ENCODE measurements at places on chromosomes 7 and 10.

DNA sequence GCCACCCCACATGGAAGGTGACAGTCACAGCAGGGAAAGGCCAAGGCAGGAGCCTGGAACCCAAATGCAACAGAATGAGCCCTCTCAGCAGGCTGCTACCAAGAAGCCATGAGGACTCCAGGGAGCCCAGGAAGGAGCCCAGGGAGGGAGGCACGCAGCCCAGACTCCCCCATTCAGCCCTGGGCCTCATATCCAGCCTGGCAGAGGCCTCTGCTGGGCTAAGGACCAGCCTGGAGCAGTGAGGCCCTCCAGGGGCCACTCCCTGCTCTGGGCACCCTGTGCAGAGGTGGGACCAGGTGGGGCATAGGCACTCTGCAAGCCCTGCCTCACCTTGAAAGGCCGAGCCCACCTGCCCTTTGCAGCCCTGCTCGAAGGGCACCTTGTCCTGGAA, 25.8 kb upstream of the ZNF488 start:
- DNase-seq = no peak

DNA sequence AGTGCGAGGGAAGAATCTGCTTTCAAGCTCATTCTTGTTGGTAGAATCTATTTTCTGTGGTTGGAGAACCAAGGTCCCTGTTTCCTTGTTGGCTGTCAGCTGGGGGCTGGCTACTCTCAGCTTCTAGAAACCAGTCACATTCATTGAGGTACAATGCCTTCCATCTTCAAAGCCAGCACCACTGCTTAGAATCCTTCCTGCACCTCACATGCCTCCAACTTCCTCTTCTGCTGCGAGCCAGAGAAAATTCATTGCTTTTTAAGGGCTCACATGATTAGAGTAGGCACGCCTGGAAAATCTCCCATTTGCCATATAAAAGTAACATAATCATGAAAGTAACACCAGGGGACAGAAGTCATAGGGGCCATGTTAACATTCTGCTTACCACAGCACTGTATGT, 28.7 kb downstream of the TES start:
- DNase-seq = no peak

- DNase-seq = no peak
Observed at GRCh38 chr10:74852381-74852780, 26.0 kb downstream of the KAT6B start.

GRCh38 chr7:10798044-10798443, 175.6 kb upstream of the PHF14 start:
- no peak for DNase-seq

GRCh38 chr10:43260117-43260761, 6.6 kb downstream of the RASGEF1A start:
- no peak for DNase-seq

GRCh38 chr10:123563994-123564393, 102.2 kb upstream of the GPR26 start:
- DNase-seq = no peak

DNA sequence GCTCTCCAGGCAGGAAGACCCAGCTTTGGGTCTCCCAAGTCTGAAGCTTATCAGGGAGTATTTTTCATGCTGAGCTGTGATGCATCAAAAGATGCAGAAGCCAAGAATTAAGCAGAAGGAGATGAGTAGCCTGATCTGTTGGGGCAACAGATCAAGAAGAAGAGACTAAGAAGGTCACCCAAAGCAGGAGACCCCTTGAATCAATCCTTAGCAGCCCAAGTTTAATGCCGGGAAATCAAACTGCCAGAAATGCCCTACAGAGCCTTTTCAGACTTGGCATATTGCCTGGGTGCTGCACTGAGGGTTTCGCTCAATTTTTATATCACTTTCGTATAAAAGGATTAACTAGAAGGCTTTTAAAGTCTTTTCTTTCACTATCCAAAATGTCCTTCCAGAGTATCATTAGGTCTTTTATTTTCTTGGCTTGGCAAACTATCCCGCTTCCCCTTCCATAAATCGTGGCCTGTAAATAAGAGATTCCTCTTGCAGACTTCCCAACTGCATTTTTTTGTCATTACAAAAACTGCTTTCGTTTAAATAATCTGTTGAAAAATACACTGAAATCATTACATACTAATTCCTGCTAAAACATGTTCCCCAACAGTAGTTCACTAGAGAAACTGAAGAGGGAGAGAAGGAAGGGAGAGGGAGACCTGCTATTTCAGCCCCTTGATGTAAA, 49.0 kb upstream of the STK17A start:
- DNase-seq = no peak

DNA sequence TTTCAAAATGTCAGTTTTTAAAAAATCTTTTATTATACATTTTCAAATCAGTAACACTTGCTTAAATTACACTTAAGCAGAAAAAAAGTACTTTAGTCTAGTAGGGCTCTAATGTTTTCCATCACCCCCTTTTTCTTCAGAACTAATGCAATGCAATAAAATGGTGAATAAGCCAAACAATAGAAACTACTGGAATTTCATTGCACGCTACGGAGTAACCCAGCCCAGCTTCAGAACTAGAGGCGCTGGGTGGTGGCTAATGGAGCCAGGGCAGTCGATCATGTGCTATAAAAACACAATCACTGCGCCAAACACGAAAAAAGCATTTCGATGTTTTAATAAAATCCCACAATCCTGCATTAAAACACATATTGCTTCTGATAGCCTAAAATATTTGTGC, 59.9 kb upstream of the ODAD2 start:
- DNase-seq = no peak

DNA sequence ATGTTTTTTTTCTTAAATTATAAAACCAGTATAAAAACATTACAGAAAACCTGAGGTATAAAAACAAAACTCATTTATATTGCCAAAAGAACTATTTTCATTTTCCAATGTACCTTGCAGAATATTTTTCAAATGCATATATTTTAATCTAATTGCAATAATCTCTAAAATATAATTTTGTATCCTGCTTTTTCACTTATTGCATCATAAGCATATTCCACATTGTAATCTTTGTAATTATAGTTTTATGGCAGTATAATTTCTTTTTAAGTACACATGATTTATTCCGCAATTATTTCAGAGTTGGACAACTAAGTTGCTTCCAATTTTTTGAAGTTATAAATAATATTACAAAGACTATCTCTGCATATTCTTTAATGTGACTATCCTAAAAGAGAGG, 43.7 kb downstream of the SGCE start:
- no peak for DNase-seq

DNA sequence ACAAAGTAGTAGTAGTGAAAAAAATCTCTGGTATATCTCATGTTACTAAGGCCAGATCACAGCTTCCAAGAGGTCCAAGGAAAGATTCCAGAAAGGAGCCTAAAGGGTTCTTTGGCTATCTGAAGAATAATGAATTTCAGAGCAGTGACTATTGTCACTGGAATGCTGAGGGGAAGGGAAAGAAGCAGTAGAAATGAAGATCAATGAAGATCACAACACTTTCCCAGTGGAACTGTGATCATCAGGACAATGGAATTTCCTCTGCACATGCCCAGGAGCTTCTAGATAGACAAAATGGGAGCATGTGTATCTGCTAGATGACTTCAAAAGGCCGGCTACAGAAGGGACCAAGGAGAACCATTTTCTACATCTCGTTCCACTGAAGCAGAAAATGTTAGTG, 219.5 kb upstream of the PHYHIPL start:
- DNase-seq = no peak

DNA sequence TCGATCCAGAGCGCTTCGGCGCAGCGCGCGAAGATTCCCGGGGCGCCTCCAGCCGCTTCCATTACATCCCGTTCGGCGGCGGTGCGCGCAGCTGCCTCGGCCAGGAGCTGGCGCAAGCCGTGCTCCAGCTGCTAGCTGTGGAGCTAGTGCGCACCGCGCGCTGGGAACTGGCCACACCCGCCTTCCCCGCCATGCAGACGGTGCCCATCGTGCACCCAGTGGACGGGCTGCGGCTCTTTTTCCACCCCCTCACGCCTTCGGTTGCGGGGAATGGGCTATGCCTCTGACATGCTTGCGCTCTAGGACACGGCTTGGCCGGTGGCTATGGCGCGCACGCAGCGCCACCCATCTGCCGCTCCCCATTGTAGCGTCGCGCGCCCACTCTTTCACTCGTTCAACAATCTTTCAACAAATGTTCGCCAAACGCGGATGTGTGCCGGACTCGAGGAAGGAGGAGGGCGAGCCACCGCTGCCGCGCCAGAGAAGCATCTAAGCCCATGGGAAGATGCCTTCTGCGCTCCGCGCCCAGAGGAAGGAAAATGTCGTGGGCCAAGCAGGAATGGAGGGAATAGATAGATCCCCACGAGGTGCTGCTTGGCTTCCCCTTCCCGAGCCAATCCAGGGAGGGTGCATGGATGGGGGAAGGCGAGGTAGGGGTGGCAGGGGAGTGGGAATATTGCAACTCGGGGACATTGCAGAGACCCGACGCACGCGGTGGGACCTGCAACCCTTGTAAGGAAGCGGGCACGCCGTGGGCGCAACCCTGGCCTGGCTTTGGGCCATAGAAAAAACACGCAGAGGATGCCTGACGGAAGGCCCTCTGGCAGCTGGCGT, 5.1 kb upstream of the CYP26A1 start:
- DNase-seq = no peak
